ENCODE measurements at places on chromosomes 3 and 15.

DNA sequence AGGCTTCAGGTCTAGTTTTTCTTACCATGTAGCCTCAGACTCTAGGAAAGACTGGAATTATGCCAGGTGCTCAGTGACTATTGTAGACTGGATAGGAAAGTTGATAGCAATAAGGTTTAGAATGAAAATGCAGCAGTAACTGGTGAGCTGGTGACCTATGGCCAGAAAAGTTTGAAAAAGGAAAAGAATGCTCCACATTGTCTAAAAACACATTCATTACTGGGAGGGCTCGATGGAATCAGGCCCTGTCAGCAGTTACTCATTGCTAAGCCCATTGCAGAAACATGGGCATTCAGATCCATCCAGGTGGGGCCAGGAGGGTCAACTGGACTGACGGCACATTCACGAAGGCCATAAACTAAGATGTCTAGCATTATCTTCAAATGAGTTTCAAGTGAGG lies 8.7 kb upstream of the MBNL1 start:
- DNase-seq, result no peak

DNA sequence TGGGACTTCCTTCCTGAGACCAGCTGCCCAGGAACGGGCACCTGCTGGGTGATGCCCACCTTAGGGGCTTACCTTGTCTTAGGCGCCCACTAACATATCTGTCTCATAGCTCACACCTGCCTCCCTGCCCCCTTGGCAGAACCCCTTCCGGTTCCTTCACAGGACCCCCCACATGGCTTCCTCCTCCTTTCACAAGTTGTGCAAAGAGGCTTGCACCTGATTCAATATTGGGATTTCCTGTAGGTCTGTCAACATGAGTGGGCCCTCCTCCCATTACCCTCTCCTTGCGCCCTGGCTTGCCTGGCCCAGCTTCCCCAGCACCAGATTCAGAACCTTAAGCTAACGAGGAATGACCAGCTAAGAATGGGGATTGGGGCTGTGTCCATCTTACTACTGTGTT lies 633 bp downstream of the THPO start:
- DNase-seq, result no peak

DNA sequence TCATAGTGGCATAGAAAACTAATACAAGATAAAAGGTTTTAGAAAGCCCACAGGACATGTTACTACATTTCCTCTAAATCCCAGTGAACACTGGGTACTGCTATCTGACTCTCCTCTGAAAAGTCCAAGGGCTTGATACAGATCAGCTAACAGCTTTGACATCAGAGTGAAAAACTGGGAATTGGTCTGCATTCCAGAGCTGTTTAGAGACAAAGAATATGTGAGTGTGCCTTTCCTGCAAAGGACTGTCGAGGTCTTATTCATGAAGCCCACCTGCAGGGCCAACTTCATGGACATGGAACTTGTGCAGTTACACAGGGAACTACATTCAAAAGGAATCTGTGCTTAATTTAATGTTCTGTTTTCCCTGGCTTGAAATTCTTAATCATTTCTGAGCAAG lies 5.2 kb upstream of the TMCO5A start:
- no peak for DNase-seq

DNA sequence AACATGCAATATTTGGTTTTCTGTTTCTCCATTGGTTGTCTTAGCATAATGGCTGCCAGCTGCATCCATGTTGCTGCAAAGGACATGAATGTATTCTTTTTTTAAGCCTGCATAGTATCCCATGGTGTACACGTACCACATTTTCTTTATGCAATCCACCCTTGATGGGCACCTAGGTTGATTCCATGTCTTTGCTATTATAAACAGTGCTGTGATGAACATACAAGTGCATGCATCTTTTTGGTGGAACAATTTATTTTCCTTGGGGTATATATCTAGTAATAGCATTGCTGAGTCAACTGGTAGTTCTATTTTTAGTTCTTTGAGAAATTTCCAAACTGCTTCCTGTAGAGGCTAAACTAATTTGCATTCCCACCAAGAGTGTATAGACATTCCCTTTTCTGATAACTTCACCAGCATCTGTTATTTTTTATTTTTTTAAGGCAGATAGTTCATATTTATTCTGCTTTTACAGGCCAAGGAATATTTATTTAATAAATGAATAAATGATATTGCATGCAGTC lies 62.4 kb upstream of the NPHP3 start:
- no peak for DNase-seq

- DNase-seq, result no peak
These were observed 44.3 kb upstream of the MRPS22 start for GRCh38 chr3:139299261-139300132.

DNA sequence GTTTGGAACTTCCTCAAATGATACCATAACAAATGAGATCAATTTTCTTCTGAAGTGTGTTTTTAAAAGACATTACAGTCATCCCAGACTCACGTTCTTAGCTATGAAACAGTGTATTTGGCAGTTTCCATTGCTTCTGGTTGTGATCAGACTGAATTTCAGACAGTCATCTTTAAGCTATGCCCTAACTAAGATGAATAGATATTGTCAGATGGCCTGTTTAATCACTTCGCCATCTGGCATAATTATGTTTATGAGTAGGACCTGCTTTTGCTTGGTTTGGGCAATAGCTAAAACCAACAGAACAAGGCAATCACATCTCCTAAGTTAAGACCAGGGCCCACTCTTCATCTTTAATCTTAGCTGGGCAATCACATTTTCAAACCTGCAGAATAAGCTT lies 313.1 kb downstream of the SV2B start:
- DNase-seq, result no peak

- DNase-seq, result no peak
These were observed 53.0 kb downstream of the SUCLG2 start for GRCh38 chr3:67601385-67601784.

GRCh38 chr3:100708644-100708988 lies 678 bp upstream of the TFG start:
- DNase-seq, result no peak

GRCh38 chr15:70768257-70768883 lies 5.0 kb upstream of the UACA start:
- DNase-seq, result no peak

- no peak for DNase-seq
These were observed 34.5 kb downstream of the NCEH1 start for GRCh38 chr3:172676196-172676922.

GRCh38 chr3:62229908-62230307 lies 143.4 kb downstream of the FEZF2 start:
- no peak for DNase-seq

- DNase-seq, result no peak
These were observed 154.2 kb upstream of the TNIK start for GRCh38 chr3:171614318-171614921.

GRCh38 chr15:78875107-78875914 lies 2.6 kb downstream of the MORF4L1 start:
- no peak for DNase-seq

- DNase-seq, result no peak
These were observed 17.4 kb downstream of the SLC35A5 start for GRCh38 chr3:112579232-112579631.

DNA sequence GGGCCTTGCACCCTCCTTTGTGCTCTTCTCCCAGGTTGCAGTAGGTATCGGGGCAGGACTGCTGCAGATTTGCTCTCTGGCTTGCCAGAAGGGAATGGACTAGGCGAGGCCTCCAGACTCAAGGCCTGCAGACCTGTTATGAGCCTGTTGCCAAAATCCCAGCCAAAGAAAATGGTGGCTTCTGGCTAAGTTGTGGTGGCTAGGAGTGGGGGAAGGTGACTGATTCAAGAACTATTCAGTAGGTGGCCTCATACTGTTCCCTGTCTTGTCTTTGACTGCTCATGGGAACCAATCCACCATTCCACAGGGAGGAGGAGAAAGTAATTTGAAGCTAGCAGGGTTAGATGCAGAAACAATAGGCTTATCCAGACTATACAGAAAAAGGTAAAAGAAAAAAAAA lies 380.4 kb upstream of the PROK2 start:
- no peak for DNase-seq

DNA sequence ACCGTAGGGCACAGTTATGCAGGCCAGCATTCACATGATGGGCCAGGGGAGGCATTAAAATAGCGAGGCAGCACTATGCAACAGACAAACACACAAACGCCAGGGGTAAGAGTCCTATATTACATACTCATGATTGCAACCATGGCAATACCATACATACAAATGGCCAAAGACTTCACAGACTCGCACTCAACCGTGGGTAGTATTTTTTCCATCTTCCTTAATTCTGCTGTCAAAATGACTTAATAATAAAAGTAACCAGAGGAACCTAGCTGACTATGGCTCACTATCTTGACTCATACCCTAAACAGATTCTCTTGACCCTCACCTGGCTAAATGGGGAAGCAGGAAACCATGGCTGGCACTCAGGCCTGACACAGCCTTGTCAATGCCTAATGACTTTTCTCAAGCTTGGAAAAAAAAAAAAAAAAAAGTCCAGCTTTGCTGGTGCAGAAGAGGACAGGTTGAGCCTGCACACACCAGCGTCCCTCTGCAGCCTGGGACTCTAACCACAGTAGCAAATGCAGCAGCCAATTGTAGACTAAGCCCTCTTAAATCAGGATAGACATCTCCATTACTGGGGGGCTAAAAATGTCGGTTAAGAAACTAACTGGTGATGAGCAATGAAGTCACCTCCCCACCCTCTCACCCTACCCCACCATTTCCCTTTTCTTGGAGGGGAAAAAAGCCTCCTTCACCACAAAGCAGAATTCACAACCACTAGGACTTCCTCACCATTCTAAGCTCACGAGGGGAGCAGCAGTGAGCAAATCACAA lies 23.1 kb downstream of the CCDC12 start:
- no peak for DNase-seq

GRCh38 chr15:23629234-23629805 lies 18.3 kb downstream of the MAGEL2 start:
- no peak for DNase-seq

DNA sequence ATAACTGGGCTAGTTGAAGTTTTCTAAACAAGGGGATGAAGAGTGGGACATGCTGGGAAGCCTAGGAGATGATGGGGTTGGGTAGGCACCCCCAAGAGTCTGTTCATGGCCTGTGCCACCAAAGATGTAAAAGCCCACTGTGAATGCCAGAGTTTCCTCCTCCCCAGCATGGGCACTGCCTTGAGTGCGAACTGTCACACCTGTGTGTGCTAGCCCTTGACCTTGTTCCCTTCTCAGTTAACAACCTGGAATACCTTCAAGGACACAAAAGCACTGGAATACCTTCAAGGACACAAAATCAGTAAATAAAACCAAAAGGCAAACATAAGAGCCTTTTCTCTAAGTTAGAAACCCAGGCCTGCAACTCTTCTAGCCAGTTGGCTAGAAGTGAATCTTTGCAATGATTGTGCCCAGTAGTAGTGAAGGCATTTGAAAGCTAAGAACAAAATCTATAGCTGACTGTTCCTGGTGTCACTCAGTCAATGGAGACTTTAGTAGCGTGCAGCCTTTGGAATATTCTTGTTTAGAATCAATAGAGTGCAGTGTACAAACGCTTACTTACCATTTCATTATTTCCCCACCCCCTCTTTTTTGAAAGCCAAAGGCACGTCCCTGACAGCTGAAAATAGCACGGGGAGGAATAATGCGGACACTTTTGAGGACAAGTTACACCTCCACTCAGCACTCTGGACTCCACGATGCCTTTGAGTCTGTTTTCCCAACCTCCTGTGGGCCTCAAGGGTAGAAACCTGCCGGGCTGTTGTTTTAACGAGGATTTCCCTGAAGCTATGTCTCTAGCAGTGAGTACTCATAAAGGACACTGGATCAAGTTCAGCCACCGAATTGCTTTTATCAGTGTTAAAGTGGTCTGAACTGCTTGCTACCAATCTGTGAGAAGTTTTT lies 24.2 kb downstream of the PSMD6 start:
- DNase-seq, result no peak

DNA sequence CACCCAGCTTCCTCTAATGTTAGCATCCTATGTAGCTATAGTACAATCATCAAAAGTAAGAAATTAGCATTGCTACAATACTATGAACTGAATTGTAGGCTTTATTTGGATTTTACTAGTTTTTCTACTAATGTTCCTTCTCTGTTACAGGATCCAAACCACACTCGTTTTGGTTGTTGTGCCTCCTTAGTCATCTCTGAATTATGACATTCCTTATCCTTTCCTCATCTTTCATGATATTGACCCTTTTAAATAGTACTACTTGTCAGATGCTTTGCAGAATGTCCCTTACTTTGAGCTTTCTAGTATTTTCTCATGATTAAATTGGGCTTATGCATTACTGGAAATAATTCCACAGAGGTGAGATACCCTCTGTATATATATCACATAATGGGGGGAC lies 265.4 kb downstream of the VPS13C start:
- no peak for DNase-seq

- no peak for DNase-seq
These were observed 799 bp upstream of the C2CD4B start for GRCh38 chr15:62165793-62166375.

DNA sequence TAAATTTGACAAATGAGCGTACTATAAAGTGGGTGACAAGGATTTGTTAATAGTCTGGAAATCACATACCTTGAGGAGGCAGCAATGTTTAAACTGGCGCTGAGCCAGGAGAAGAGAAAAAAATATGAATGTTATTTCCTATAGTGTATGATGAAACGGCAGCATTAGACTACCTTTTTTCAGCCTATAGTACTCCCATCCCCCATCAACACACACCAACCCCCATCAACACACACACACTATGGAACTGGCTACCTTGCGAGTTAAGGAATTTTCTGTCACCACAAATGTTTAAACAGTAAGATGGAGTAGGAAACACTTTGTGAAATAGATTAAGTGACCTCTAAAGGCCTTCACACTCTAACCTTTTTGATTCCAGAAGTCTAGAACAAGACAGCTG lies 46.8 kb upstream of the ZCWPW2 start:
- DNase-seq, result no peak

GRCh38 chr15:40845036-40845435 lies 1.2 kb downstream of the SPINT1 start:
- no peak for DNase-seq

DNA sequence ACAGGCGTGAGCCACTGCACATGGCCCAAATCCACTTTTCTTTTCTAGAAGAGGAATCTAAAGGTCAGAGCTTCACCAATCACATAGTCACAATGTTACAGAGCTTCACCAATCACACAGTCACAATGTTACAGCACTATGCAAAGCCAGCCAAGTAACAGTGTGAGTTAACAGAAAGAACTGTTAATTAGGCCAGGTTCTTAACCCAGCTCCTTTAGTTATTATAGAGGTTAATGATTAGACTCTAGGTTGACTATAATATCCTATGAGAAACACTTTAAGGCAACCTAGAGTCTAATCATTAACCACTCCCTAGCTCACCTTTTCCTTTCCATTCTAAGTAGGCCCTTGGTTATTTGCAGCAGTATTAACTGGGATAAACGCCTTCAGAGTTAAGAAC lies 54.0 kb downstream of the TASOR start:
- no peak for DNase-seq

DNA sequence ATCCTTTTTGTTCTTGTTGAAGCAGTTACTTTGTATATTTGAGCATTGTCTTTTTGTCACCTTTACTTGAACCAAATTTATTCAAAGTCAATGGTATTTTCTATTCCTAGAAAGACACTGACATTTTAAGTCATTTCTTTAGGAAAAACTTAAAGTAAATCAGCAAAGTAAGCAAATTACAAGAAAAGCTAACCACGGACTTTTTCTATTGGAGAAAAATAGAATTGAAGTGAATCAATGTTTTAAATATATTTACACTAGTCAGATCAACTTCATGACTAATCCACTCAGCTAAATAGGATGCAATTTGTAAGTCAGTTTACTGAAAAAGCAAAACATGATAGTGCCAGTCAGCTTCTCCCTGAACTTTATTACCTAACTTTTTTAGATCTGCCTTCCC lies 733.8 kb upstream of the ALCAM start:
- no peak for DNase-seq

Data from hematopoietic multipotent progenitor cell treated with erythropoietin and hydrocortisone succinate and interleukin-3 and kit ligand, for 15 days (in vitro differentiated cells).